ENCODE measurements at places on chromosomes 16 and 17.

DNA sequence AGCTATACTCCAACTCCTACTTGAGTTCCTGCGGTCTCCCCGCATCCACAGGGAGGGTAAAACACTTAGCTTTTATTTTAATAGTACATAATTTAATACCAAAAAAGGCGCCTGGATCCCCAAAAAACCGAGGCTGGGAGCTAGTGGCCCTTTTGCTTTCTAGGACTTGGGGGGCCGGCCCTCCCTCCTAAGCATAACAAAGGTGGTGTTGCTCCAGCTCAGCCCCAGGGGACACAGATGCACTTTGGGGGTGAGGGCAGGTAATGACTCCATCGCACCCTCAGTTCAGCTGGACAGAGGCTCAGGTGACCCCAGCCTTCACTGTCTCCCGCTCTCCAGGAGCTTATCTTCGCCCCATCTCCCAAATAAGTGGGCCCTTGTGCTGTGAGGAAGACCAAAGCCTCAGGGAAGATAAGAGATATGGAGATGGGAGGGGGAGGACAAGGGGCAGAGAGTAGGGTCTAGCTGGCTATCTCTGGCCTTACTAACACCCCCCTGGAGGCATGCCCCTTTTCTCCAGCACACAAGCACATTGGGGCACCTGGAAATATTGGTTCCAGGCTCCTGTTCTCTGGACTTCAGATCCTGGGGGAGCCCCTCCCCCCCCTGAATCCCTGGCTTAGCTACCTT lies 2.8 kb upstream of the NHERF1 start:
- no peak for DNase-seq

DNA sequence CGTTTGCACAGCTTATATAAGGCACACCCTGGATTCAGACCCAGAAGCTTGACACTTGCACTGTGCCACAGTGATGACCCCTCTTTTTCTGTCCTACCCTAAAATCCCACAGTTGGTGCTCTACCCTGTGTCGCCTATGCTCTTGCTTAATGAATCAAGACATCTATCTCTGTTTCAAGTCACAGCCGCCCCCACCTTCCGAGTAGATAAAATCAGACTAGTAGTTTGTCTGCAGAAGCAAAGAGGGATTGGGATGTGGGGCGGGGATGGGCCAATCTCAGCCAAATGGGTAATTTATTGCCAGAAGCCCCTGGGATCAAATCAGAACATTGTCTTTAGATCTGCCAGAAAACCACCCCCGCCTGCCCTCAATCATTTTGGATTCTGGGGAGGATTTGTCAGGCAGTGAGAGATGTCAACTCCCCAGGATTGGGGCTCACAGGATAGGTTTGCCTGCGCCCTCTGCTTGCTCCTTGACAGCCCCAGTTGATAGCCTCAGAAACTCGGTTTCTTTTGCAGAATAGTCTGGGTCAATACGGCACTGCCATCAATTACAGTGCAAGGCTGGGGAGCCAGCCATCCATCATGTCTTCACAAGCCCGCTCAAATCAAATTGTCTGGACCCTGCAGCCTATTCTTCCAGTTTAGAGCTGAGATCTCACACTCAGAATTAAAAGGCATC lies 520.8 kb downstream of the GRIN2A start:
- no peak for DNase-seq

DNA sequence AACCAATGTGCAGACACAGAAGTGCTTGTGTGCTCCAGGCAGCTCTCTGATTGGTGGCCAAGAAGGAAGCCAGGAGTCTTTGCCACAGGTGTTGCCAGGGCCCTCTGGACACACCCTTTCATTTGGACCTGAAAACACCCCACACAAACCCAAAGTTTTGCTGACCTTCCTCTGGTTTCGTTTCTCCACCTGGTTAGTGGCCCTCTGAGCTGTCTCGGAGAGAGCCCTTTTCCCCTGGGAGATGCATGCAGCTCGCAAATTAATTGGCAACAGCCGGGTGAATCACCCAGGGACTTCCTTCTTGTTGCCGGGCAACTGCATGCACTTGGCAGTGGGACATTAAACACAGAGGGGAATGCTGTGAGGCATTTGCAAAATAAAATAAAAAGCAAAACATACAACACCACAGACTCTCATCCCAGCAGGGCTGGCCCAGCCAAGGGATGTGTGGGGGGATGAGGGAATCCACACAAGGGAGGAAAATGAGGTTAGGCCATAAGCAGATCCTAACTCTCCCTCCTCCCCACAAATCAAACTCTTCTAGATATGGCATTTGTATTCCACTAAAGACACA lies 286.6 kb downstream of the SOX9 start:
- no peak for DNase-seq

DNA sequence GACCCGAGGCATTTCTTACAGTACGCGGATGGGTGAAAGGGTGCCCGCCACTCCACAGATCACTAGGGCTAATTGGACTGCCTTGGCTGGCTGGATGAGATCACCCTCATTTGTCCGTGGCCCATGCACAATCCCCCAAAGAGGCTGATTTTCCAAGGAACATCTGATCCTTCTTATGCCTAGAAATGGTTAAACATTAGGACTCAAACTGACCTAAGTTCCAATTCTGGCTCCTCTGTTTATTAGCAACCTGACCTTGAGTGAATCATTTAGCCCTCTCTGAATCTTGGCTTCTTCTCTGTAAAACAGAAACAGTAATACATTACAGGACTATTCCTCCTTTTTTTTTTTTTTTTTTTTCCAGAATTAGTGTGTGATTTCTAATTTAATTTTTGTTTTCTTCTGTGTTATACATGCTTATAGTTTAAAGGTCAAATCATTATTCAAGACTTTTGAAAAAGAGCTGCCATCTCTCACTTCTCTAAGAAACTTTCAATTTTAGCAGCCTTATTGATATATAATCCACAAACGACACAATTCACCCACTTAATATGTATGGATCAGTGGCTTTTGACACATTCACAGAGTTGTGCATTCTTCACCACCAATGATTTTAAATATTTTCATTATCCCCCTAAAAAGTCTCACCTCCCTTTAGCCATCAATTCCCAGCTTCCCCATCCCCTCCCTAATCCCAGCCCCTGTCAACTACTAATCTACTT lies 45.4 kb upstream of the TMEM132E start:
- no peak for DNase-seq

GRCh38 chr16:9425236-9425635 lies 333.8 kb downstream of the HAPSTR1 start:
- DNase-seq = no peak

GRCh38 chr17:76411247-76411646 lies 26.8 kb downstream of the SPHK1 start:
- no peak for DNase-seq

GRCh38 chr16:56372013-56372634 lies 53.2 kb downstream of the AMFR start:
- no peak for DNase-seq

- no peak for DNase-seq
Observed at GRCh38 chr17:50722746-50723145, 3.3 kb downstream of the LUC7L3 start.

GRCh38 chr17:76356803-76357456 lies 3.2 kb upstream of the PRPSAP1 start:
- no peak for DNase-seq

DNA sequence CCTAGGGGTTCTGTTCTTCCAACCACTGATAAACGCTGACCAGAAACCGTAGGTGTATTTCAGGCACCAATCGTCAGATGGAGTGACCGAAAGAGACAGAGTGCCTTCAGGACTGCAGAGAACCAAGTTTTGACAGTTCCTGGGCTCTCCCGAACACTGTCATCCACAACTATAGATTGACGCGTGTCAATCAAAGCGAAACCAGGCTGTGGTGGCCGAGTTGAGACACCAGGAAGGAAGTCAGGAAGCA lies 11.9 kb upstream of the AURKB start:
- peak; percentile 82 for DNase-seq

GRCh38 chr17:50920041-50920410 lies 53.9 kb upstream of the TOB1 start:
- DNase-seq = no peak

DNA sequence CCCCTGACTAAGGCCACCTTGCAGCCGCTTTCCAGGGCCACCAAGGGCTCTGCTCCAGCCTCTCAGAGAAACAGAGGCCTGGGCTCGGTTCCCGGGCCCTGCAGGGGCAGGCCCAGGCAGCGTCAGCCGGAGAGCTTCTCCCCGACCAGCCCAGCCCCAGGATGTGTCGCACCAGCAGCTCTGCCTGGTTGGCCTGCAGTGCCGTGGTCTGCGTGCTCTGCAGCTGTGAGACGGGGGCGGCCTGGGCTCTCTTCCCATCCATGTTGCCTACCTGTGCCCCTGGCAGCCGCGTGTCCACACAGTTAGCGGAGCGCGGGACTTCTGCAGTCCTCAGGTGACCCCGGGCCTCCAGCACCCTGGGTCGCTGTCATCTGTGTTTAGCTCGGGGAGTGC lies 4.8 kb downstream of the IGFALS start:
- DNase-seq = no peak

DNA sequence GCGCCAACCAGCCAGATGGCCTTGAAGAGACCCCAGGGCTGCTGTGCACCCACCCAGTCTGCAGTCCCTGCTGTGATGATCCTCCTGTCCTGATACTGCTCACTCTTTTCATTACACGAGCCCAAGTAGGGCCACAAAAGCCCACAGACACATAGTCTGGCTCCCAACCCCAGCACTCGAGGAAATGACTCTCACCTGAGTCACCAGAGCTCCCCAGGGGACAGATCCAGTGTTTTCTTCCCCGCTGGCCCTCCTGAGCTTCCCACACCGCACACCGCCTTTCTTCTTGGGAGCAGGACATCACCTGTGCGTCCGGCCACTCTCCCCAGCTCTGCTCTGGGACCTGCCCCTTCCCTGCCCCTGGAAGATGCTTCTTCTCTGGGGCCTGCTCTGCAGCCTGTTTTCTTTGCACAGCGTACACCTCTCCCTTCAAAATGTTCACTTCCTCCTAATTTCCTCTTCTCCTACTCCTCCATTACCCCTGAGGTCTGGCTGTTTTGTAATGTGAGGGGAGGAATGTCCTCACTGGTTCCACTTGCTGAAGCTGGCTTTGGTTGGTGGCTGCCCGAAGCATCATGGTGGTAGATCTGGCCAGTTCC lies 2.0 kb upstream of the SCN4A start:
- DNase-seq = no peak

DNA sequence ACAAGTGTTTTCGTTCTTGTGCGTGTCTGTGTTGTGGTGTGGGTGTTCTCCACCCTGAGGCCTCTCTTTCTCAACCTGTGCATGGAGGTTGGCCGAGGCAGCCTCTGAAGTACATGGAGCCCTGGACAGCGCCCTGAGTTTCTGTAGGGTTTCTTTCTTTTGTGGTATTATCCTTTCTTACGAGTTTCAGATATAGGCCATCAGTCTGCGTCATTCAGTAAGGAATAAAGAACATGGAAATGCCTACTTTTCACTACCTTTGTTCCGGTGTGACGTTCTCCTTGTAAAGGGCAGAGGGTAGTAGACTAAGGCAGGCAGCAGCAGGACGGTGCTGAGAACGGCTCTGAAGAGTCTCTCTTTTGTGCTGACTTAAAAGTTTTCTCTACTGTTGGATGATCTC lies 18.6 kb downstream of the RAB11FIP3 start:
- no peak for DNase-seq

- no peak for DNase-seq
Observed at GRCh38 chr17:1035546-1036170, 38.7 kb downstream of the TIMM22 start.

GRCh38 chr16:66036793-66037715 lies 329.4 kb upstream of the CDH5 start:
- DNase-seq = no peak

DNA sequence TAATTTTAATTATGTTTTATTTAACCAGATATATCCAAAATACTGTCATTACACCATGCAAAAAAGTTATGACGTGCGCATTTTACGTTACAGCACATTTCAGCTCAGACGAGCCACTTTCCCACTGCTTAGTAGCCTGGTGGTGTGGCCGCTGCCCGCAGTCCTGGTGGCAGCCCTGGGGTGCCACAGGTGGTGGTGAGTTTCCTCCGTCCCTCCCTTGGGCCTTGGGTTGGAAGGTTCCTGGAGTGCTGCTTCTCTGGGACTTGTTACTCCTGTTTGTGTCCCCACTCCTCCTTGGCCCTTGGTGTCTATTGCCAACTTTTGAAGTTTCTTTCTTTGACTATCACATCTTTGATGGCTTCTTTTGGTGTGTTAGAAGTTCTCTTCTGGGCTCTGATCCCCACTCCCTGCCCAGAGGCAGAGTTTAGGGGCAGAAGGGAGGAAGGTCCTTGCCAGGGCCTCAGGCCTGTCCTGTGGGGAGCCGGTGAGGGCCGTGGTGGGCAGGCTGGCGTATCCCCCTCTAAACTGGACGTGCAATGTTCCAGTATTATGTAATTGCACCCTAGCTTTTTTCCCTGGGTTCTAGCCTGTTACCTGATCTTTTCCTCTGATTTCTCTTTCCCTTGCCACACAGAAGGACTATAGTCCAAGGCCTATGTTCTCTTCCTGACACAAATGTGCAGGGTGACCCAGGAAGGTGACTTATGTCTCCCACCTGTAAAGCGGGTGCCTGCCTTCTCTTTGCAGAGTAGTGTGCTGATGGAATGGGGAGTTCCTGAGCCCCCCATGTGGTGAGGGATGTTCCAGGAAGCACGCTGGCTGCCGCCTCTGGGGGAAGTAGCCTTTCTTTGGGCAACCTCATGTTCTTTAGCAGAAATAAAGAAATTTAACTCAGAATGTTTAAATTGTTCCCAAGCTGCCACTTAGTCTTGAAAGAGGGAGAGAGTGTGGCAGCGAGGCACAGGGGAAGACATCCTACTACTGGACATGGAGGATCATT lies 8.4 kb downstream of the MPRIP start:
- DNase-seq = no peak

DNA sequence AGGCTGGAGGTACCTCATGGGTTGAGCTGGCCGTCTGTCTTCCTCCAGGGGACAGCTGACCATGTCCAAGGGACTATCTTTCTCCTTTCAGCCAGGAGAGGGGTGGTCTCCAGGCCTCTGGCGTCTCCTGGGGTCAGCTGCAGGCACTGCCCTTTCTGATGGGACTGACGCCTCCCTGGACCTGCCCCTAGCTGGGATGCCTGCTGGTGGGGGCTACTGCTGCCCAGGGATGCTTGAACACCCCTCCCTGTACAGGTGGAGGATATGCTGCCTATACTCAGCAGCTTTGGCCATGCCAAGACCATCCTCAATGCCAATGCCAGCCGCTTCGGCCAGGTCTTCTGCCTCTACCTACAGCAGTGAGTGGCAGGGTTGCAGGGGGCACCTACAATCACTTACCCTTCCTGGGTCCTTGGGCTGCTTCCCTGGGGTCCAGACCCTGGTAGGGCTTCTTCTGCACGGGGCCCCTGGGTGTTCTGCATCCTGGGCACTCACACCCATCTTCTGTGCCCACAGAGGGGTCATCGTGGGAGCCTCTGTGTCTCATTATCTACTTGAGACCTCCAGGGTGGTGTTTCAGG lies 4.2 kb downstream of the MYO15B start:
- DNase-seq = no peak
